ENCODE measurements at places on chromosomes 4 and X.
A peak's percentile ranks its signal among the peaks of the same experiment; 100 is the strongest.

GRCh38 chr4:73901031-73901430 lies 31.8 kb downstream of the CXCL1 start:
- DNase-seq, result no peak

- peak; percentile 97 for DNase-seq
These were observed at the start of gene PPP2R3B for GRCh38 chrX:386768-387575. PPP2R3B (minus strand) TSS chrX:386907; CDS start chrX:386691, 216 bp downstream.

DNA sequence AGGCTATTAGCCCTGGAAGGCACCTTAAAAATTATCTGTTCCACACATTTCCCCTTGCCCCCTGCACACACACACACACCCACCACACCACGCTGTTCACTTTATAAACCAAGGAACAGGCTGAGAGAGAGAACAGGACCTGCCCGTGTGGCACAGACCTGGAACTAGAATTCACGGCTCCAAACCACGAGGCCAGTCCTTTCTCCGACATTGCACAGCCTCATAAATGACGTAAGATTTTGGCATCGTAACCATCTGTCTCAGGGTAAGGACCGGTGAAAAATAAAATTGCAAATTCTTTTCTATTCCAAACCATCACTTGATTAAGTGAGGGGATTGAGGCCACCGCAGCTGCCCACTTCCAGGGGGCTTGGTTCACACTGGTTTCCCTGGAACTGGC lies 330.3 kb downstream of the BCOR start:
- DNase-seq, result no peak

DNA sequence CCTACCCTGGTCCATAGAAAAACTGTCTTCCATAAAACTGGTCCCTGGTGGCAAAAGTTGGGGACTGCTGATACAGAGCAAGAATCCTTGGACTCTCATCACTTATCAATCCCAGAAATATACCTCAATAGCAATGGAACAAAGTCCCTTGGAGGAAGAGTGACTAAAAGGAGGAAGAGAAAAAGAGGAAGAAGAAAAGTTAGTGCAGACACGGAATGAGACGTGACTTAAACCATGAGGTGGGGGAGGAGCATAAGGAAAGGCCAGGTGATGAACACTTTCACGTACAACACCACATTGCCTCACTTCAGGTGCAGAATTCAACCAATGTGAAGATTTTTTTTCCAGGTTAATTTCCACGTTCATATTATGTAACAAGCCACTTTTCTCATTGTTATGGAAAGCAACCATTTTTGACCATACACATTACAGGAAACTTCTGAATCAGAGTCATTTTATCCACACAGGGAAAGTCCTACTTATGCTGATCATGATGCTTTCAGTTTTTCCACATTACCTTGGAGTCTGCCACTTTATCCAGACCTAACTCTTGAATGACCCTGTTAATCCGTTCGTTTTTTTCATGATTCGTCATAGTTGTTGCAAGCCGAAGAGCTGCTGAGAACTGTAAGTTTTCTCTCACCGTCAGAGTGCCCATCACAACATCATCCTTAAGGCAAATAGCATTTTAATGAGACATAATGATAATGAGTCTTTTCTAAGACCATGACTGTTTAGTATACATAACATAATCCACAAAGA lies 27.7 kb downstream of the ABCG2 start:
- no peak for DNase-seq

- no peak for DNase-seq
These were observed 39.9 kb upstream of the NFXL1 start for GRCh38 chr4:47954245-47954644.
